Effector CD4-positive, alpha-beta T cell (primary cell): ENCODE measurements at places on chromosomes 11 and 22.
A peak's percentile ranks its signal among the peaks of the same experiment; 100 is the strongest.

DNA sequence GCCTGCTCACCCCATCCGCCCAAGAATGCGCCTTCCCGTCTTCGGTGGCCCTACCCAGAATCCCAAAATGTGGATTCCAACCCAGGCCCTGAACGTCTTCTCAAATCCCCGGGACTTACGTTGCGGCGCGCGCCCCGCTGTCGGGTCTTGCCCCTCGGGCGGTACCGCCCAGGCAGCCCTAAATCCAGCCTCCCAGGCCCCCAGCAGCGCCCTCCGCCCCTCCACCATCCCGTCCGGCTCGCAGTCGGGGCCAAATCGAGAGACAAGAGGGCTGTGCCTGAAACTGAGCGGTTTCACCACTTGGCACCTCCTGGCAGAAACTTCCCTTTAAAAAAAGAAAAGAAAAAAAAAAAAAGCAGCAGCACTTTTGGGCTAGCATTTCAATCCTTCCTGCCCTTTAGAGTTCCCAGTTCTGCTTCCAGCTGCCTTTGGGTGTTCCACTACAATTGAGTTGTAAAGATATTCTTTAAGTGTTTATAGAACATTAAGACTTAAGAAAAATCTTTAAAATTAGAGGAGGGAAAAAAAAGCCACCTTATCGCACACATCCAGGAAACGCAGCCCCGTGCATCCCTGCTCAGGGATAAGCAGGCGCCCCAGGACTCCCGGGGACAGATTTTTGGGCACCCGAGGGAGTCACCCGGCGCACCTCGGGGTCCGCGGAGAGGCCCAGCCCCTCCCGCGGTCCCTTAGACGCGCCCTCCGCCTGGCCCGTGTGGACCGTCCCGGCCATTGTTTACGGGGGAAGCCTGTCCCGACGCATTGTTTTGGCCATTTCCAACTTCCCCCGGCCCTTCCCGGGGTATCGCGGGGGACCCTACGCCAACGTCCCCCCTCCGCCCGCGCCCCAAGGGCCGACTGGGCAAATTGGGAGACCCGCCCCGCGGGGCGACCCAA is 57.6 kb downstream of the KCNJ4 start:
- no peak for DNase-seq

DNA sequence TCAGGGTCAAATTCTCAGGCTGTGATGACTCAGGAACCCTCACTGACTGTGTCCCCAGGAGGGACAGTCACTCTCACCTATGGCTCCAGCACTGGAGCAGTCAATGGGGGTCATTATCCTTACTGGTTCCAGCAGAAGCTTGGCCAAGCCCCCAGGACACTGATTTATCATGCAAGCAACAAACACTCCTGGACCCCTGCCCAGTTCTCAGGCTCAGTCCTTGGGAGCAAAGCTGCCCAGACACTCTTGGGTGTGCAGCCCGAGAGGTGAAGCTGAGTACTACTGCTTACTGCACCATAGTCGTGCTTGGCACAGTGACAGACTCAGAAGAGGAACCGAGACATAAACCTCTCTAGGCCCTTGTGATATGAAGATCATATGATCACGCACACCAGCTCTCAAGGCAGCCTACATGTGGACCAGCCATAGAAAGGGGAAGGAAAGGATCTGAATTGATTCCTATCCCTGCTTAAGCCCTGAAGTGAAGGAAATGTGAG is 58.2 kb downstream of the ZNF280B start:
- DNase-seq, result no peak

DNA sequence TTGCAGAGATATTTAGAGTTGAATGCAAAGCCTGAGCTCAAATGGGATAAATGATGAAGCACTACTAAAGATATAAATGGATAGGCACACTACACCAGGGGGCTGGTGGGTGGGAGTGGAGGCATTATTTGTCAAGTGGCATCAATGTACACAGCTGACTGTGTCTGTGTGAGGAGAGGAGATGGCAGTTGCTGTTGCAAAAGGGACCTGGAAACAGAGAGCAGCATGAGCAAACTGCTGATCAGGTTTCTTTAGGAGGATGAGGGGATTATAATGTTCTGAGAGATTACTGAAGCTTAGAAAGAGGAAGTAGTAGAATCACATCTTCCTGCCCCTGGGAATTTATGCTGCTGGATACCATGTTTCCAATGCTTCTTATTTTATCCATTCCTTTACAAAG is 39.4 kb upstream of the LIN7C start:
- no peak for DNase-seq

- no peak for DNase-seq
Observed at GRCh38 chr11:130710497-130711012, 205.7 kb downstream of the SNX19 start.

- DNase-seq, result no peak
Observed at GRCh38 chr11:24253237-24253760, 243.6 kb upstream of the LUZP2 start.

DNA sequence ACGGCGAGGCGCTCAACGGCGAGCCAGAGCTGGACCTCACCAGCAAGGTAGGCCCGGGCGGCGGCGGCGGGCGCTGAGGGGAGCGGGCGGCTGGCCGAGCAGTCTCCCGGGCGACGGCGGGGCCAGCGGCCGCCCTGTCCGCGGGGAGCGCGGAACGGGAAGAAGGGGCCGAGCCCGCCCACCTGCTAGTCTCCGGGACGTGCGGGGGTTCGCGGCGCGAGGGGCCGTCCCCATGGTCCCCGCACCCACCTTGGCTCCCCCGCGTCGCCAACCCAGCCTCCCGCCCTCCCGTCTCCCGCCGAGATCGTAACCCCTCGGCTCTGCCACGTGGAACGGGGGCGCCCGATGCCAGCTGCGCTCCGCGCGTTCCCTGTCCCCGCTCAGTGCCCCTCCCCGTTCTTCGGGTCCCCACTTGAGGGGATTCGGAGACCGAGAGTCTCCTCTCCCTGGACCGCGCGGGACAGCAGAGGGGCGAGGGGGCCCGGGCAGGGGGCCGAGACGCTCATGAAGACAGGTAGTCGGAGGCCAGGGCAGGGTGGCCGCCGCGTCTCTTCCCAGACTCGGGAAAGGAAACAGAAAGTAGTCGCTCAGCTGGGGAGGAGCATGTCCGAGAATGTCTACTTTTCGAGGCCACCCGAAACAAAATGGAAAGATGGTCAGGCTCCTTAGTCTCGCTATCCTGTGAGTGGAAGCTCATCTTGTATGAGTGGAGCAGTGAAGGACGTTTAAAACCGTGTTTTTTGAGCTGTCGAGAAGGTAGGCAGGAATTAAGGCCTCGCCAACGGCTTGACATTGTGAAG is 557 bp downstream of the GTPBP1 start:
- DNase-seq, result peak; percentile 12

DNA sequence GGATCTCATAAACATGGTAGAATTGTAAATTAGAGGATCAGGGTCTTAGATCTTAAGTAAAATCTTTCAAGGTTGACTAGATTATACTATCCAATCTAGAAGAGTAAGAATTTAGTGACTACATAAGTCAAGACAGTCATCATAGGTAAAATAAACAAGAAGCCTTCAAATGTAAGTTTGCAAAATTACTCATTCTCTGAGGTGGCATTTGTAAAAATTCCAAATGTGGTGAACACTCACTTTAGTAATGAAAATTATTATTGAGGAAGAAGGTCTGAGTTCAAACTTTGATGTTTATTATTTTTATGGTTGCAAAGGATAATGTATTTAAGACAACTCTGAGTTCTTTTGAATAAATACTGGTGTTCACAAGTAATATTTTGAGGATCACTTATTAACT is 4.6 kb downstream of the HYLS1 start:
- DNase-seq, result no peak

DNA sequence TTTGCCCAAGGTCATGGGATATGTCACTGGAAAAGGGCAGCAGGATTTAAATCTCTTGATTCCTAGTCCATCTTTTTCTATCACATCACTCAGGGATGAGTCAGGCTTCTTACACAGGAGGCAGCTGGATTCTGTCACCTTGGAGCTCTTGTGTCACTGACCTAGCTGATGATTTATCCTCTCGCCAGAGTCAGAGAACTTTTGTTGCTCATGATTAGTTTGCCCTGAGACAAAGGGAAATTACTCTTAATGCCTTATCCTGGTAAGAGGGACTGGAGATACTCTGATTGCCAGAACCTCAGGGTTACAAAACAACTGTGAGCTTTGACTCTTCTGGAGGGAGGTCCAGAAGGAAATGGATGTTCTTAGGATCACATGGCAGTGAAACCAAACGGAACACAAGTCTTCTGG is 10.1 kb downstream of the COA4 start:
- no peak for DNase-seq

GRCh38 chr11:25855916-25856315 is 476.0 kb upstream of the ANO3 start:
- no peak for DNase-seq

- DNase-seq, result no peak
Observed at GRCh38 chr11:36019722-36020121, 75.9 kb downstream of the LDLRAD3 start.

- DNase-seq, result no peak
Observed at GRCh38 chr11:64163951-64164350, 2.0 kb downstream of the MACROD1 start.

DNA sequence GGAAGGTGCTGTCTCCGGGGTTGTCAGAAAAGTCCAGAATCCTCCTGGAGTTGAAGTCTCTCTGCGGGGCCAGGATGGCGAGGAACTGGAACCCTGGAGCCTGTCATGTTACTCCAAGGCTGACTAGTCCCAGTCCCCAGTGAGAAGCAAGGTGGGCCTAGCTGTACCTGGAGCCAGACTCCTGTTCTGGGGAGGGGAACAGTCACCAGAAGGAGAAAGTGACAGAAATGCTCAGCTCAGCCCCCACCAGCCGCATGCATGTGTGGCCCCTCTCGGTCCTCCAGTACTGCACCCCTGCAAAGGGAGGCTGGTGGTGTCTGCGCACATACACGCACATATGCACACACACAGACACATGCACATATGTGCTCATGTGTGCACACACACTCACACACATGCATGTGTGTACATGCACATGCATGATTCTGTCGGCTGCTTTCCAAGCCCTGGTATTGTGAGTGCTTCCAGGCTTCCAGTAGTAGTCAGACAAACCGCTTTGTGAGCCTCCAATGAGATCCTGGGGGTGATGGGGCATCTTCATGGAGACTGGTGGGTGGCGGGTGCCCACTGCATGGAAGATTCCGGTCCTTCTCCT is 54.3 kb downstream of the RTL6 start:
- DNase-seq, result no peak

DNA sequence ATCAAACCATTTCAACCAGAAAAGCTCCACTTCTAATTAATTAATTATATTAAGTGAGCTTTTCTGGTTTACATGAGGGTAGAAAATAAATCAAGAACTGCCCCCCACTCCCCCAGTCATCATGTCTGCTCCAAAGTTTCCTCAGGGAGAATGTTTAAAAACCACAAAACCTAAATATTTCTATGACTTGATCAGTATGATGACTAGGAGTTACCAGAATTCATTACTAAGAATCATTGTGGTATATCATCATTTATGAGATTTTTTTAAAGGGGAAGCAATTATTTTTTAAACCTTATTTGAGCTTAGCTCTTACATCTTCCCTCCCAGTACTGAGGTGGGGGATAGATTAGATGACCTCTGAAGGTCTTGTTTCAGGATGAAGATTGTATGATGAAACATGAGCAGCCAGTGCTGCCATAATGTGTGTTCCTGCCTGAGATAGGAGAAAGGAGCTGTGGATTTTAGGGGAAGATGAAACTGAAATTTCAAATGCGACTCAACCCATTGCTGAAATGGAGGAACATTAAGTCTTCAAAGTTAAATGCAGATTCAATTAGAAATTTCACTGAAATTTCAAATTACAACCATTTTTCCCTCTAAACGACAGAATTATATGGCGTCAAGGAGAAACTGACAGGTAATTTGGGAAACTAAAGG is 401.3 kb upstream of the CADM1 start:
- no peak for DNase-seq

- no peak for DNase-seq
Observed at GRCh38 chr11:7759010-7759409, 37.7 kb downstream of the OR5P2 start.

- DNase-seq, result no peak
Observed at GRCh38 chr11:81673001-81673400, 1060.7 kb downstream of the FAM181B start.

GRCh38 chr22:27843441-27843840 is 41.9 kb upstream of the MN1 start:
- DNase-seq, result no peak

DNA sequence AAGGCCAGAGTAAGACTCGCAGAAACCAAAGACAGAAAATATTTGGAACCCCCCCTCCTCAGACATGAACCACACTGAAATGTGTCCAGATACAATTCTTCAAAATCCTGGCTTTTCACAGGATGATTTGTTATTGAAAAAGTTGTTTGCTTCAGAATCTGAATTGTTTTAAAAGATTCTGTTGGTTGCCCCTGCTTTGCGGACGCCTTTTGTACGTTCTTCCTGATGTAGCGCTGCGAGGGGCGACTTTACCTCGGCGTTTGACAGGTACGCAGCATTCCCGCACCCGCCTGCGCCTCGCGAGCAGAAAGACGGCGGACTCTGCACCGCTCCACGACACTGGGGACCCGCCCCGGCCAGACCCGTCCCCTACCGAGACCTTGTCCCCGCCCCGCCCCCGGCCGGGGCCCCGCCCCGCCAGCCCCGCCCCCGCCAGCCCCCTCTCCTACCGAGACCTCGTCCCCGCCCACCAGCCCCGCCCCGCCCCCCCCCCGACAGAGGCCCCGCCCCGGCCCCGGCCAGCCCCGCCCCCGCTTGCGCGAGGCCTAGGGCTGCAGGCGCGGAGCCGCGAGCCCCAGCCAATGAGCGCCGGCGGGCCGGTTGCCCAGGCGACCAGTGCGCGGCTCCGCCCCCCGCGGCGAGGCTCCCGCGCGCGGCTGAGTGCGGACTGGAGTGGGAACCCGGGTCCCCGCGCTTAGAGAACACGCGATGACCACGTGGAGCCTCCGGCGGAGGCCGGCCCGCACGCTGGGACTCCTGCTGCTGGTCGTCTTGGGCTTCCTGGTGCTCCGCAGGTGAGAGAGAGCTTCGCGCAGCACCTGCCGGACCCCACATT is at the start of gene GLB1L2:
TSS of gene GLB1L2 (plus strand) at position 635 of the 835 bp plus-strand sequence. CDS start at position 709, 74 bp downstream.
- peak; percentile 73 for DNase-seq

- no peak for DNase-seq
Observed at GRCh38 chr11:64504999-64505398, 86.0 kb upstream of the SLC22A12 start.

- no peak for DNase-seq
Observed at GRCh38 chr11:40202589-40203270, 1256.7 kb downstream of the LRRC4C start.

DNA sequence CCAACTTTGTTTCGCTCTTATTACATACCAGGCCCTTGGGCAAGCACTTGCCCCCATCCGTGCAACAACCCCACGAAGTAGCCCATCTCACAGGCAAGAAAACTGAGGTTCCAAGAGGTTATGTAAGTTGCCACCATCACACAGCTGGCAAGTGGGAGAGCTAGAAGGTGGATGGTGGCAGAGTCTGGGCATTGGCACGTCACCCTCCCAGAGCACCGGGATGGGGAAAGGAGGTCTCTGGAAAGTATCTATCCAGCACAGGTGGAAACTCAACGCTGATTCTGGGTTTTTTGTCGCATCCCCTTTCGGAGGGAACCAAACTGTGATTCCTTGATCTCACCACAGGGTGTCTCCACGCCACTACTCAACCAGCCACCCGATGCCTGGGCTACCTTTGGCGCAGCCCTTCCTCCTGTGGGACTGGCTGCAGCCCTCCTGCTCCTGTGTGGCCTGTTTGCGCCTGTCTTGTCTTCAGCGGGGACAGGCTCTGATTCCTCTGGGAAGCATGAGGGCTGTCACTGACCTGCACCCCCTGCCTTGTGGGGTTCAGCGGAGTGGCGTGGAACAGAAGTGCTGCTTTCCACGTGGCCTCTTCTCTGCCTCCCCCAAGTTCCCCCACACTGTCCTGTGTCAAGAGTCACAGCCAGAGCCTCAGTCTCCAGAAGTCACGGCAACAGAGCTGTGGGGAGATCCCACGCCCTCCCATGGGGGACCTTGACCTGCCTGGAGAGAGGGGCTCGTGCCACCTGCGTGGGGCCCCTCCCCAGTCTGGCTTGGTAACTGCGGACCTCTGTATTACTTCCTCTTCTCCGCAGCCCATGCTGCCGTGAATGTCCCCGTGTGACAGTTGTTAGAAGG is 34.4 kb upstream of the TRIM29 start:
- no peak for DNase-seq
